Calu3 (cell line): ENCODE measurements at places on chromosomes 7 and 10. TPM values are rescaled to one million over a fixed set of nuclear protein-coding genes. Genes with fewer than 3 reads are reported as not detected.

Gene LRRC18
- not detected in 2 replicates for total RNA-seq

Gene NXPH1
- total RNA-seq = not detected in 2 replicates

Gene GRID2IP
- total RNA-seq = 1.2 and 1.4 TPM in 2 replicates

- H3K27ac ChIP-seq = no peak overlapping the region
- DNase-seq = no peak
- peaks cover 22% of the 10 kb centered on the region for H3K27me3 ChIP-seq
- no peak overlapping the region for H3K4me3 ChIP-seq
These were observed 11.0 kb upstream of the IMPDH1 start for GRCh38 chr7:128420773-128421172.

DNA sequence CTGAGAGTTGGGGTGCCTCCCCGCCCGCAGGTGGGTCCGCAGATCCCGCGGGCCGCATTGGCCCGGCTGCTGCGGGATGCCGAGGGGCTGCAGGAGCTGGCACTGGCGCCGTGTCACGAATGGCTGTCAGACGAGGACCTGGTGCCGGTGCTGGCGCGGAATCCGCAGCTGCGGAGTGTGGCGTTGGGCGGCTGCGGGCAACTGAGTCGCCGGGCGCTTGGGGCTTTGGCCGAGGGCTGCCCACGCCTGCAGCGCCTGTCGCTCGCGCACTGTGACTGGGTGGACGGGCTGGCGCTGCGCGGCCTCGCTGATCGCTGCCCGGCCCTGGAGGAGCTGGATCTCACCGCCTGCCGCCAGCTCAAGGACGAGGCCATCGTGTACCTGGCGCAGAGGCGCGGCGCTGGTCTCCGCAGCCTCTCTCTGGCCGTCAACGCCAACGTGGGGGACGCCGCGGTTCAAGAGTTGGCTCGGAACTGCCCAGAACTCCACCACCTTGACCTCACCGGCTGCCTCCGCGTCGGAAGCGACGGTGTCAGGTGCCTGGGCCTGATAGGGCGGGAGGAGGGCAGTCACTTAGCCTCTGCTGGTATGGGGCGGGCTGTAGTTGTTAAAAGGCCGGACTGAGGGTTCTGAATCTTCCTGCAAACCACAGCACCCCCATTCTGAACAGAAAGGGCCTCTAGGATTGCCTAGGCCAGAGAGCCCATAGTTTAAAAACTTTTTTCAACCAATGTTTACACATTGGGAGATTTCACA, 1.3 kb downstream of the FBXL15 start:
- H3K27me3 ChIP-seq = peaks cover 20% of the 10 kb centered on the region
- peaks cover 48% of the 10 kb centered on the region for H3K36me3 ChIP-seq
- peak; percentile 33 for DNase-seq
- peak overlapping the region; percentile 80 for H3K27ac ChIP-seq

- H3K27me3 ChIP-seq = no peaks in the 10 kb centered on the region
- no peaks in the 10 kb centered on the region for H3K36me3 ChIP-seq
- no peaks in the 10 kb centered on the region for H3K4me1 ChIP-seq
- DNase-seq = no peak
- H3K4me3 ChIP-seq = no peak overlapping the region
These were observed 85.3 kb downstream of the HECTD2 start for GRCh38 chr10:91495402-91495801.

- no peak for DNase-seq
- peak overlapping the region; percentile 94 for H3K27ac ChIP-seq
- no peaks in the 10 kb centered on the region for H3K27me3 ChIP-seq
- peak overlapping the region; percentile 94 for H3K4me3 ChIP-seq
These were observed 35.3 kb downstream of the NET1 start for GRCh38 chr10:5447611-5448071.

DNA sequence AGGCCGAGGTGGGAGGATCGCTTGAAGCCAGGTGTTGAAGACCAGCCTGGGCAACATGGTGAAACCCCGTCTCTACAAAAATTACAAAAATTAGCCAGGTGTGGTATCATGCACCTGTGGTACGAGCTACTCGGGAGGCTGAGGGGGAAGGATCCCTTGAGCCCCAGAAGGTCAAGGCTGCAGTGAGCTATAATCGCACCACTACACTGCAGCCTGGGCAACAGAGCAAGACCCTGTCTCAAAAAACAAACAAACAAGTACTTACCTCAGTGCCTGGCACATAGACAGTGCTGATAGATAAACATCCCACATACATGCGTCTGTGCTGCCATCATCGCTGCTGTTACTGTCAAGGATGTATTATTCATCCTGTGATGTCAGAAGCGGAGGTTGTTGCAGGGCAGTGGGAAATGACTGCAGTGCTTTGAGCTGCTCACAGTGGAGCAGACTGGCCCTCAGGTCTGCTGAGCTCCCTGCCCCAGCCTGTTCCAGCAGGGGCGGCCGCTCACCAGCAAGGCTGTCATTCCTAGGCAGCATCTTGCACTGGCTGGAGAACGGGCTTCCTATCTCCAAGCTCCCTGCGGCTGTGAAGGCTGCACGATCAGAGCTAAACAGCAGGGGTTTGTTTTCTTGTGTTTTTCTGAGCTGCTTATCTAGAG, 18.6 kb downstream of the FOXK1 start:
- DNase-seq = no peak
- no peak overlapping the region for H3K4me3 ChIP-seq
- peaks cover 4% of the 10 kb centered on the region for H3K36me3 ChIP-seq

DNA sequence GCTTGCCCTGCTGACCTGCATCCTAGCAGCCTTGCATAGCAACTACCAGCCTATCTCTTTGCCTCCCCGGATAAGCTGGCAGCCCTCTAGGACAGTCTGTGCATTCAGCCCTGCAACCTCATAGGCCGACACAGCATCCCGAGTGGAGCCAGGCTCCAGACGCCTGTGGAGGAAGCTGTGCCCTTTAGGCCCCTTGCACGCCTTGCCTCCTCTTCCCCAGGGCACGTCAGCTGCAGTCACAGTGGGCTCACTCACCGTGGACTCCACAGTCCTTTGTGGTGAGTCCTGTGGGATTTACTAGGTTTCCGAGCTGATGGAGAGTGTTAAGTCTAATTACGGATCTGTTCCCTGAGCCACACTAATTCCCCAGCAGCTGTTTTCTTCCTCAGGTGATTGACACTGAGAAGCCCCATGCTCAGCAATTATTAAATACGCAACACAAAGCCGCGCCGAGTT, 540.0 kb downstream of the TCERG1L start:
- no peaks in the 10 kb centered on the region for H3K4me1 ChIP-seq
- H3K27me3 ChIP-seq = no peaks in the 10 kb centered on the region
- no peak overlapping the region for H3K27ac ChIP-seq
- H3K36me3 ChIP-seq = no peaks in the 10 kb centered on the region
- DNase-seq = no peak
- H3K4me3 ChIP-seq = no peak overlapping the region

DNA sequence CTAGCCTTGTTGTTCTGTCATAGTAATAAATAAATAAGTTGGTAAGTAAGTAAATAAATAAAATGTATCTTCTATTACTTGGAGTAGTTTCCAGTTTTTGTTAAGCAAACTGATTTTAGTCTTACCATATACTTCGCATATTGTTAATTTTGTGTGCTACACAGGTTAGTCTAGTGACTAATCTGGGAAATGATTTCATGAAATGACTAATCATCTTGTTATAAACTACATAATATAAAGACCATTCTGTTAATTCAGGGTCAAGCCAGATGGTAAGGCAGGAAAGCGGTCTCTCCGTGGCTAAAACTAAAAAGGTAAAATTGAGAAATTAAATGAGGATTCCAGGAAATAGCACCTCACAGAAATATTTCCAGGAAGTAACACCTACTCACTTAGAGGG, 58.5 kb upstream of the FOXP2 start:
- no peak overlapping the region for H3K4me3 ChIP-seq
- no peaks in the 10 kb centered on the region for H3K27me3 ChIP-seq
- peak overlapping the region; percentile 51 for H3K27ac ChIP-seq
- no peak for DNase-seq

DNA sequence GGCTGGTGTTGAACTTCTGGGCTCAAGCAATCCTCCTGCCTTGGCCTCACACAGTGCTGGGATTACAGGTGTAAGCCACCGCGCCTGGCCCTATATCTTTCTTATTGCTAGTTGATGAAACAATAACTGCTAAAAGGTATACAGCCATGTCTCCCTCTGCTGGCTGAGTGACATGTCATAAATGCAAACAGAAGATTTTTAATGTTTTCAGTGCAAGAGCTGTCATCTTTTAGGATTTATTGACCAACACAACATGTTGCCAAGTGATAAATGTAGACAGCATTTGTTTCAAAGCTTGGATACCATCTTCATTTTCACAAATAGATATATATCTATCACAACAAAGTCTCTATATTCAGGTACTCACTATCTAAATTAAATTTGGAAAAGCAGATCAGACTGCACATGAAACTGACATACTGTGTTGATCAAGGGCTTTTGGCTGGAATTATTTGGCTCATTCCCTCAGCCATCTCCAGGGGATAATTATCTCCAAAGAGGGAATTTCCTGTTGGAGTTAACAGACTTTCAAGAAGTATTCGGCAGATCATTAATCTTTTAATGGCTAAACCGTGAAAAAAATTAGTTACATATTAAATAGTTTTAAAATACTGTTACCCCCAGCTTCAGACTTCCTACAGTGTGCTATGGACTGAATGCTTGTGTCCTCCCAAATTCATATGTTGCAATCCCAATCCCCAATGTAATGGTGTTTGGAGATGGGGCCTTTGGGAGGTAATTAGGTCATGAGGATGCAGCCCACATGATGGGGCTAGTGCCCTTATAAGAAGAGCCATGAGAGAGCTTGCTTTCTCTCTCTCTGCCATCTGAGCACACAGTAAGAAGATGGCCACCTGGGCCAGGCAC, 41.3 kb upstream of the SRPK2 start:
- H3K36me3 ChIP-seq = no peaks in the 10 kb centered on the region
- H3K4me3 ChIP-seq = no peak overlapping the region
- H3K27ac ChIP-seq = no peak overlapping the region
